ENCODE measurements at places on chromosomes 1 and 21.

DNA sequence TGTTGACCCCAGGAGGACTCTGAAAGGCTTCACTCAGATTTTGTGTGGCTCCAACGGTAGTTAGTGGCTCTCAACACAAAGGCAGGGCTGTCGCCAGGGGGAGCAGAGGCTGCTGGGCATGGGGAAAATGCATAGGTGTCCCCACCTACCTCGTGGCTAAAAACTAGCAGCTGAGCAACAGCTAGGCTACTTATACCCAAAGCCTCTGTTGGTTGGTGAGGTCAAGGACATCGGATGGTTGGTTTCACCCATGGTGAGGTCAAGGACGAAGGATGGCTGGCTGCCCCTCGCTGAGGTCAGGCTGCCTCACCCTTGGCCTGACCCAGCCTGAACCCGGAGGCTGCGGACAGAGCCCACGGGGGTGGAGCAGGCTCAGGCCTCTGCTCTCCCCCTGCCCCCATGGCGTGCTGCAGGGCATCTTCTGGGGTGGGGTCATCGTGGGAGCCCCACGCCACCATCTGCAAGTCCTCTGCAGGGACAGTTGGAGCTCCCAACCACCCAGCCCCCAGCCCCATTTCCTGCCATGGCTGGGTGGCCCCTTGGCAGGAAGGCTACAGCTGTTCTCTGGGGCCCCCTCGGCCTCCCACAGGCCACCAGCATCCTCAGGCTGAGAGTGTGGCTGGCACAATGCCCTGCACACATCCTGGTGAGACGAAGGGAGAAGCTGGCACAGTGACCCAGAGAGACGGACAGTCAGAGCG lies 8.5 kb upstream of the GNB1 start:
- DNase-seq, result no peak

DNA sequence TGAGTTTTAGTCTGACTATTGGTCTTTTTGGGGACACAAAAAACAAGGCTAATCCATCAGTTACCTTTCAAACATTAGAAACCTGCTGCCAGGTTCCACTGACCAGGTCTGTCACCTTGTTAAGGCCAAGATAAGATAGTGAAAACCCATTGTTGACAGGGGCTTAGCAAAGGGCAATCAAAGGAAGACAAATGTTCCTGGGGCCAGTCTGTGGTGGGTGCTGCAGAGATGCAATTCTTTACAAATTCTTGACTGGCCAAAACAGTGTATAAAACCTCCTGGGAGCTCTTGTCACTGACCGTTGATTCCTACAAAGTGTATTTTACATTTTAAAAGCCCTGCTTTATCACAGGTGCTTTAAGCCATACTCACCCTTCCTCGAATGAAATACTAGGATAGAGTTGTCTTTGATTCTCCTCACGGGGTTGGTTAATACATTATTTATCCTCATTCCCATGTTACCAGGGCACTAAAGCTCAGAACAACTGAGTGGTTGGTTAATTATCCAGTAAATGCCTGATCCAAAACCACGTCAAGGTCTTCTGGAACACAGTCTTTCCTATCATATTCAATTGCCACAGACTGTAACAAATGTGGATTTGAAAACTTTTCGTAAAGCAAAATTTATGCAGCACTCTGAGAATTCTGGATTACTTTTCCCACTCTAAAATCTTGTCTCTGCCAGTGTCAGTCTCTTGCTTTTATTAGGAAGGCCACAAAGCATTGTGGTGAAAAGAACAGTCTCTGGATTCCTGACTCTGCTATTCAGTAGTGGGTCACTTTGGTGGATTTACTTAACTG lies 77.2 kb downstream of the NRIP1 start:
- no peak for DNase-seq

GRCh38 chr1:161132410-161133219 lies at the start of gene DEDD:
DEDD (minus strand) TSS chr1:161132667; CDS start chr1:161124462, 8,205 bp downstream.
- DNase-seq, result peak; percentile 95

DNA sequence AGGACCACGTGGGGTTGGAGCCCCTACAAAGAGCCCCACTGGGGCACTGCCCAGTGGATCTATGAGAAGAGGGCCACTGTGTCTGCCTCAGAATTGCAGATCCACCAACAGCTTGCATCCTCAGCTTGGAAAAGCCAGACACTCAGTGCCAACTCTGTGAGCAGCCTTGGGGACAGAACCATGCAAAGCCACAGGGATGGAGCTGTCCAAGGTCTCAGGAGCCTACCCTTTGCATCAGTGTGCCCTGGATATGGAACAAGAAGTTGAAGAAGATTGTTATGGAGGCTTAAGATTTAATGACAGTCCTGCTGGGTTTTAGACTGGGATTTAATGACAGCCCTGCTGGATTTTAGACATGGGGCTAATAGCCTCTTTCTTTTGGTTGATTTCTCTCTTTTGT lies 1670.9 kb downstream of the PLA2G4A start:
- no peak for DNase-seq

GRCh38 chr1:31723828-31724359 lies 20.1 kb upstream of the COL16A1 start:
- peak; percentile 77 for DNase-seq

- DNase-seq, result no peak
Measured at GRCh38 chr1:37930246-37931101, 16.4 kb downstream of the INPP5B start.

DNA sequence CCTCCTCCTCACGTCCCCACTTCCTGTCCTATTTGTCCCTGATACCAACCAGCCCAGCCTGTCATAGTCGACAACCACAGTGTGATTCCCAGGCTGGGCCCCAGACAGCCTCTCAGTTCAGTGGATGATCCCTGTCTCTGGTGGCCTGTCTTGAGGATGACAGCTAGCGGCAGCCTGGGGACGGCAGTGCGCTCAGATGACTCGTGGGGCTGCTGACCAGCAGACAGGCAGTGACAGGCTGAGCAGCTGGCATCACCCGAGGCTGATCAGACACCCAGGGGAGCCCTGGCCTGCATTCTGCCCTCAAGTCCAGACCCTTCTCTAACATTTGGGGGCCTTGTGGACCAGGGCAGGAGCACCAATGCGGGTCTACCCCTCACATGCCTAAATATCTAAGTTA lies 21.0 kb downstream of the NKAIN1 start:
- DNase-seq, result no peak

DNA sequence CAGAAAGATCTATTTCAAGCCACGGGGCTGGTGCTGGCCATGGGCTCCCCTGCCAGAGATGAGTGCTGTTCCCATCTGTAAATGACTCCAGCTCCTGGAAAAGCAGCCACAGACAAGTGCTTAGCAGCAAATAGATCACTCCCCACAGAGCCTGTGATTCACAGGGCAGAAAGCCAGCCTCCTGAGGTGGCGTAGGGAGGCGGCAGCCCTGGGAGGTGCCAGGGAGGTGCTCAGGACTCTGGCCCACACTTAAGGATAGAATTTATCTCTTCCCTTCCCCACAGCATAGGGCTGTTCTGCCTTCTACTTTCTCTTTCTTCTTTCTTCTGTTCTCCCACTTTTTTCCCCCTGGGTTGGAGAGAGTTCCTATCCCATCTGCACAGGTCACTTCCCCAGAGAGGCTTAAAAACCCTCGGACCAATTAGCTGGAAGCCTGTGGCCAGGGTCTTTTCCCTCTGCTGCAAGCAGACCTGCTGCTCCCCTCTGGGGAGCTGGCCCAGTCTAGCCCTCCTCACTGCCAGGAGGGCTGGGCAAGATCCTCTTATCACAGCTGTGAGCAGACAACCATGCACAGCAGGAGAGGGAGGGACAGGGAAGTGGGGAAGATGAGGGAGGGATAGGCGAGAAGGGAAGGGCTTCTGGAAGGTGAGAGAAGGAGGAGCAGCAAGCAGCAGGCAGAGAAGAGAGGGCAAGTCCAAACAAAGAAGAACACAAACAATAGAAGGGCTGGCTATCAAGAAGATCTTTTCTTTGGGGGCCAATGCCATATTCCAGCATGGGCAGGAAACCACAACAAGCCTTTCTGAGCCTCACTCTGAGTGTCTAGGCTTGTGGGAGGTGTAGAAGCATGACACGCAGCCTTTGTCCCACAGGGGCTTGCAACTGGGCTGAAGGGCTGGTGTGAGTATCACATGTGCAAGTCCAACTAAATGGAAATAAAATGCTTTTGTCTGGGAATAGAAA lies 41.0 kb downstream of the KCND3 start:
- DNase-seq, result peak; percentile 24

- no peak for DNase-seq
Measured at GRCh38 chr1:224381880-224382548, 25.3 kb downstream of the CNIH4 start.

DNA sequence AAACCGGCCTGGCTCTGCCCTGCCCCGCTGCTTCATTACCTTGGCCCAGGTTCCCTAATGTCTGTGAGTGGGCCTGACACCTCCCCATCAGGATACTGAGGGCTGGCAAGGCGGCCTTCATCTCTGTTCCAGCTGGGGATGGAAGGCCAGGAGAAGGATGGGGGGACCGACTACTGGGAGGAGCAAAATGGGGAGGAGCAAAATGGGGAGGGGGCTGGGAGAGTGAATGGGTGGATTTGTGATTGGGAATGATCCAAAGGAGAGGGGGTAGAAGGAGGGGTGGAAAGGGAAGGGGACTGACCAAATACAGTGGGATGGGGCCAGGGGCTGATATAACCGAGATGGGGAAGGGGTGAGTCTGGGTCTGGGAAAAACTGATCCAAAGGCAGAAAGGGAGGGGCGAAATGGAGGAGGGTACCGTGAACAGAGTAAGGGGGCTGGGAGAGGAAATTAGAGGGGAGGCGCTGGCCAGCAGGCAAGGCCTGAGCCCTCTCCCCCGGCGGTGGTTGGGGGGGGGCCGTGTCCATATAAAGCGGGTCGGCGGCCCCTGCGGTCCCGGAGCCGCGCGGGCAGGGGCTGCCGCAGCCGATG lies at the start of gene FOXE3:
Gene FOXE3, plus strand, starts transcription at position 558 of the 591 bp plus-strand sequence. Its CDS starts 31 bp downstream, at position 589.
- DNase-seq, result no peak

DNA sequence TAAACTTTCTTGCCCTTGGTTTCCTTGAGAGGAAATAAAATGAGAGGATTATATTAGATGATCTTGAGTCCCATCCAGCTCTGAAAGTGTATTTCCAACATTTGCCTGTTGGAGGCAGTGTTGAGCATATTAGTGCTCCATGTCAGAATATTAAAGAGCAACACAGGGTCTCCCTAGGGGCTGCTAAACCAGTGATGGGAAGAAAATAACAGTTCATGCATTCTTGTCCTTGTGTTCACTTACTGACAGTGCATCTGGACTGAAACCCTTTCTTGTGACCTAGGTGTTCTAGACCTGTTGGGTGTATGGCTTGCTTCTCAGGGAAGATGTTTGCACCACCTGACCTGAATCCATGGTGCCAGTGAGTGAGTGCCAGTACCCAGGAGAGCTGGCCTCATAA lies 124.7 kb upstream of the KIAA0040 start:
- DNase-seq, result peak; percentile 7

DNA sequence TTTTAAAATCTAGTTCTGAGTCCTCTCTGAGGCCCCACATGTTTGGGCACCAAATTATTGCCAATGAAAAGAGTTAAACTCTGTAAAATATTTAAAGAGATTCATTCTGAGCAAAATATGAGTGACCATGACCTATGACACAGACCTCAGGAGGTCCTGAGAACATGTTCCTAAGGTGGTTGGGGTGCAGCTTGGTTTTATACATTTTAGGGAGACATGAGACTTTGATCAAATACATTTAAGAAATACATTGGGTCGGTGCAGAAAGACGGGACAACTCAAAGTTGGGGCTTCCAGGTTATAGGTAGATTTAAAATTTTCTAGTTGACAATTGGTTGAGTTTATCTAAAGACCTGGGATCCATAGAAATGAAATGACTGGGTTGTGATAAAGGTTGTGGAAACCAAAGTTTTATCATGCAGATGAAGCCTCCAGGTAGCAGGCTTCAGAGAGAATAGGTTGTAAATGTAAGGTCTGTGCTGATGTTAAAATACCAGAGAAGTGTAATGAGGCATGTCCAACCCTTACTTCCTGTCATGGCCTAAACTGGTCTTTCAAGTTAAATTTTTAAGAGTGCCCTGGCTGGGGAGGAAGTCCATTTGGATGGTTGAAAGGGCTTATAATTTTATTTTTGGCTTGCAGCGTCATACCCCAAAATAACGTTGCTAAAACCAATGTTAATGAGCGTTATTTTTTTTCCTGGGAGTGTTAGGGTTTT lies 274.9 kb downstream of the NUF2 start:
- no peak for DNase-seq

GRCh38 chr21:45543371-45543709 lies 1.1 kb upstream of the SLC19A1 start:
- no peak for DNase-seq

DNA sequence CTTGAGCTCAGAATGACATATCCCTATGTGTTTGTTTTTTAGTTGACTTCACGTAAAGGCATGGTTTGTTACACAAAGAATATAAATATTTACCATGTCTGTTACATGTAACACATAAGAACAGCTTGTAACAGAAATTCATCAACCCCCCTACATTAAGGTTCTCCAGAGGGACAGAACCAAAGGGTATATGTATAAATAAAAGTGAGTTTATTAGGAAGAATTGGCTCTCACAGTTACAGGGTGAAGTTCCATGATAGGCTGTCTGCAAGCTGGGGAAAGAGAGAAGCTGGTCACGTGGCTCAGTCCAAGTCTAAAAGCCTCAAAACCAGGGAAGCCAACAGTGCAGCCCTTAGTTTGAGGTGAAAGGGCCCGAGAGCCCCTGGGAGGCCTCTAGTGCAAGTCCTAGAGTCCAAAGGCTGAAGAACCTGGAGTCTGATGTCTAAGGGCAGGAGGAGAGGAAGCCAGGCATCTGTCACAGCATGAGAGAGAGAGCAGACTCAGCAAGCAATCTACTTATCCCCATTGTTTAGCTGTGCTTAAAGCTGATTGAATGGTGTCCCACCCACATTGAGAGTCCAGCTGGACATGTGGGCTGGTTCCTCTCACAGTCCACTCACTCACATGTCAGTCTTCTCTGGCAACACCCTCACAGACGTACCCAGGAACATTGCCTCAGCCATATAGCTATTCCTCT lies 15.8 kb downstream of the THRAP3 start:
- peak; percentile 44 for DNase-seq

- peak; percentile 33 for DNase-seq
Measured at GRCh38 chr1:240987928-240988327, 369.1 kb downstream of the RGS7 start.

DNA sequence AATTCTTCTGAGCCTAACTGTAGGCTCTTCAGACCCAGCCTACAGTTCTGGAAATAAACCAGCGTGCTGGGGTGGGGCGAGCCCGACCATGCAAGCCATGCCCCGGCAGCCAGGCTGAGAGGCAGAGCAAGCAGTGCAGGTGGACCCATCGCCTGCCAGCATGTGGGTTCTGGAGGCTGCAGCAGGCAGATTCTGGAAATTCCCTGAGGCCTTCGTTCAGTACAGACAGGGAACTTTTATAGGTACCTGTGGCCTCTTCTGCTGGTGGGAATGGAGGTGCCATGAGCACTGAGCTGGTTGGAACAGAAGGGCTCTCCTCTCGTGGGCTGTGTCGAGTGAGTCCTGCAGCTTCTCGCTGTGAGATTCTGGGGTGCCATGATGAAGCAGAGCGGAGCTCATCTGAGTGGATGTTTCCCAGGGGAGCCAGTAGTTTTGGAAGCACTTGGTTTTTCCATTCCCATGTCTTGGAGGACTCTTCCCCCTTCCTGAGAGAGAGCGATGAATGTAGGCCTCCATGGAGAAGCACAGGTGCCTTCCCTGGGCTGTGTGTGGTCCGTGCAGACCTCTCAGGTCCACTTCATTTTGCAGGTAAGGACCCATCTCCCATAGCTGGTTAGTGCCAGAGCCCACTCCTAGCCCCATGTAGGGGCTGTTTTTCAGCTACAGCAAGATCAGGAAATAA lies 94.1 kb downstream of the PCBP3 start:
- no peak for DNase-seq

- no peak for DNase-seq
Measured at GRCh38 chr1:246803883-246804282, 79.7 kb downstream of the SCCPDH start.

GRCh38 chr21:25857308-25858074 lies 122.7 kb downstream of the GABPA start:
- no peak for DNase-seq

- DNase-seq, result peak; percentile 96
Measured at GRCh38 chr1:232704694-232705680, 75.1 kb upstream of the SIPA1L2 start.
